NCI-H446 (cell line): ENCODE measurements at places on chromosomes 5 and 9.

GRCh38 chr5:31421806-31422586 lies 109.9 kb downstream of the DROSHA start:
- DNase-seq, result no peak

- no peak for DNase-seq
Measured at GRCh38 chr5:60538955-60539866, 160.8 kb downstream of the DEPDC1B start.

DNA sequence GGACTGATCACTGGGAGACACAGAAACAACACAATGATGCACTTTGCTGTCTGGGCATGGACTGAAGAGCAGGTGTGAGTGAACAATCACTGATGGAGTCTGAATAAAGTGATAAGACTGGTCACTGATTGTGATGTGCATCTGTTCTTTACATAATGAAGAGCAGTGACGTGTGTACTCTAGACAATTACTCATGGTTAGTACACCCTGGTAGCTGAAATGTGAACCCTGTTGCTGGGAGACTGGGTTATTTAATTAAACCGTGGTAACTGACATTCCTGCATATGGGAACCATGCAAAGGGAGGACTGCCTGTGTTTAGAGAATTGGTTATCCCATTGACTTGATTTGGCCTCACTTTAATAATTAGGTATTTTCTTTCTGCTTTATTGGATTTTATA lies 202.9 kb downstream of the NR2F1-AS1 start:
- no peak for DNase-seq

GRCh38 chr9:131312822-131313770 lies 23.6 kb downstream of the PLPP7 start:
- DNase-seq, result no peak

- DNase-seq, result no peak
Measured at GRCh38 chr5:66326276-66326675, 182.2 kb downstream of the SREK1 start.

DNA sequence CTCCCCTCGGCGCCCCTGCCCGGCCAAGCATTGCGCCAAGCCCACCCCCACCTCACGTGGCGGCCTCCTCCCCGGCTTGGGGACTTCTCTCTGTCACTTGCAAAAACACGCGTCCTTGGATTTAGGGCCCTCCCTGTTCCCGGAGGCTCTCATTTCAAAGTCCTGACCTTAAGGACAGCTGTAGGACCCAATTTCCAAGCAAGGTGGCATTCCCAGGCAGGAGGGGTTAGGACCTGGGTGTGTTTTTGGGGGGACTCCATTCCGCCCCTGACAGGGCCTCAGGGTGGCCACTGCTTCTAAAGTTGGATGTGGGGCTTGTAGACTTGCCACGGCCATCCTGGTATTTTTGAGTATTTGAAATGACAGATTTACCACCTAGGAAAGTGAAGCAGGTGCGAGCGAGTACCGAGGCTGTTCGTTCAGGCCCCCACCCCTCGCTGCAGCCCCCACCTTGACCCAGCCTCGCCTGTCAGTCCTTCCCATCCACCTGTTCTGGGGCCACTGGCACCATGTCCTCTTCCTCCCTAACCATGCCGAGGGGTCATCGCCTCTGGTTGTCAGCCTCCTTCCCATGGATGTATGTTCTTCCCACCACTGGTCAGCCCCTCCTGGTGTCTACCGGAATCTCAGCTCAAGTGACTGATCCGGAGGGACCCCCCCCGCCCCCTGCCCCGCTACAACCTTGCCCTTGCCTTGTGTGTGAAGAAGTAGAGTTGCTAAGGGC lies 52.4 kb downstream of the MRPL36 start:
- no peak for DNase-seq

DNA sequence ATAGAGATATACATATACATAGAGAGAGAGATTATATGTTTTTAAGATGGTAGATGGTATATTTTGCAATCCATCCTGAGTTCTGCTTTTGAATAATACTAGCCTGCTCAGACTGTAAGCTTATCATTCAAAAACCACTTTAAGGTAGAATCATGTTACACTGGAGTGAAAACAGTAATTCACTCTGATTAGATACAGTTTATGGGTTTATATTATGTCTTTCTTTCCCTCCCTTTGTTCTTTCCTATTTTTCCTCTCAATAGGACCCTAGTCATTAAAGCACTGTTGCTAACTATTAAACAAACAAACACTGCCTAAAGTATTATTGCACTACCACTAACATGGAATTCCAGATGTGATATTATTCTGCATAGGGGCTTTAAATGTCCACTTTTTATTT lies 202.0 kb downstream of the ADAMTSL1 start:
- DNase-seq, result no peak

GRCh38 chr5:14395411-14395810 lies 186.2 kb upstream of the OTULINL start:
- DNase-seq, result no peak

DNA sequence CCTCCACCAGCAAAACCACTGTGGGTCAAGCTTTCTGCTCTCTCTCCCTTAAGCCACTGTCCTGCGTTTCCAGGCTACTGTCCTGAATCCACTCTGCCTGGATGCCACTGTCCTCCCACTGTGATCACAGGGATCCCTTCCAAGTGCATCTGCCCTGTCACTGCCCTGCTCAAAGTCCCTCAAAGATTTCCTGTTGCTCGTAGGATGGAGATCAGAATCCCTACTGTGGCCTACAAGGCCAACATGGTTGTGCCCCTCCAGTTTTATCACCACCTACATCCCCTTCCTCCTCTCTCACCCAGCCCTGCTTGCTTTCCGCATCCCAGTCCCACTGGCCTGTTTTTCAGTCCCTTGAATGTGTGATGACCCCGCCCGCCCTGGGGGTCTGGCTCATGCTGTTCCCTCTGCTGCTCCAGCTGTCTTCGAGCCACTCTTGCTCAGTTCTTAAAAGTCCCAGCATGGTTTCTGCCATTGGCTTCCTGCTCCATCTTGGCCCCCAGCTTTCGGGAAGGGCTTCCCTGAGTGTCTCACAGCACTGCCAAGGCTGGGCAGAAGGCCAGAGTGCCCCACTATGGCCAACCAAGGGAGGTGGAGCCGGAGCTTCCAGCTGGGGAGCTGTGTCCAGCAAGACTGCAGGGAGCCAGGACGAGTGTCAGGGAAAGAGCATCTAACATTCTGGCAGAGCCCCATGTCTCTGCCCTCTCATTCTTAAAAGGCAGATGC lies 12.9 kb upstream of the FRRS1L start:
- DNase-seq, result no peak
